Fibroblast of gingiva (primary cell): ENCODE measurements at places on chromosomes 6 and 20.

- no peak for DNase-seq
Observed at GRCh38 chr6:90139272-90139817, 157.3 kb downstream of the BACH2 start.

DNA sequence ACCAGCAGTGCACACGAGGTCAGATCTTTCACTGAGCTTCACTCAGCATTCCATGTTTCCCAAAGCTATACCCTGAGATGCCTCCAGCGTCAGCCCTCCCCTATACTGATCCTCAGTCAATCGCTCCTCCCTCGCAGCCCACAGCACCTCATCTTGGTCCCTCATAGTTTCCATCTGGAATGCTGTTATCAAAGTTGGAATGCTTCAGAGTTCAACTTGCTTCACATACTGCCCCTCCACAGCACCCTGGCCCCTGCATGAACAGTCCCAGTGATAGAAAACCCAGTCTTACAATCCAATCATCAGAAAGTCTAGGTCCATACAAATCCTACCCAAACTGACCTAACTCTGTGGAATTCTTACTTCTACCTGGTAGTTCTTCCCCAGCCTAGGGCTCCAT is 20.0 kb downstream of the SPAG4 start:
- no peak for DNase-seq

DNA sequence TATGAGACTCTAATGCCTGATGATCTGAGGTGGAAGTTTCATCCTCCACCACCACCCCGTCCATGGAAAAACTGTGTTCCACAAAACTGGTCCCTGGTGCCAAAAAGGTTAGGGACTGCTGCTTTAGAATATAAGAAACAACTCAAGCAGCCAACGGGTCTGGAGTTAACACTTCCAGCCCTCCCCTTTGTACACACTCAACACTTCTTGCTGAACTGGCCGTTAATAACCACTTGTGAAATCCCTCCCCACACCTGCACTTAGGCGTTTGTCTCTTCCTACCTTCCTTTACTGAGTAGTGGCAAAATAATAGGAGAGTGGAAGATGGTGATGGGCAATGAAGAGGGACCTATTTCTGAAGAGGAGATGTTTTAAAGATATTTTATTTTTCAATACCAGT is 10.5 kb downstream of the SAYSD1 start:
- no peak for DNase-seq

DNA sequence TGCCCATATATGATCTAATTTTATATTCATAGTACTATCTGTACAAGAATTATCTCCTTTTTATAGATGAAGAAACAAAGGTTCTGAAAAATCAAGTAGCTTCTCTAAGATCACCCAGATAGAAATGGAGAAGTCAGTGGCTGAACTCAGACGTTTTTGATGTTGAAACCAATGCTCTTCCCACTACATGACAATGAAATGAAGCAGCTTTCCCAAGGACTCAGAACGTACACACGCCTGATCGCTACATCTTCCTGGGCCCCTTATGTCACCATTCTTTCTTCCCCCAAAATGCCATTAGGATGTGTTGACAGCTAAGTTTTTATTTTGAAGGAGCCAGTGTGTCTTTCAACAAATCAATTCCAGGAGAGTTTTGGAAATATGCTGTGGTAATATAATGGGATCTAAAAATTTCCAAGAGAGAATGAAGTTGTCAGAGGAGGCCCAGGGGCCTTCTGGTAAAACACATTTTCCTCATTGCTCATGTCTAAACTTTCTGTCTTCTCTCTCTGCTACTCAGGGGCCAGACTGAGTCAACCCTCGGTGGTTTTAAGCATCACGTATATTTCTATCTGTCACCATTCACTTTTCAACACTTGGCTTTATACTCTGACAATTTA is 98.1 kb upstream of the COL21A1 start:
- no peak for DNase-seq

GRCh38 chr6:38209371-38210260 is 390.1 kb downstream of the ZFAND3 start:
- no peak for DNase-seq

GRCh38 chr6:123587838-123588545 is 48.8 kb downstream of the TRDN start:
- DNase-seq: no peak

DNA sequence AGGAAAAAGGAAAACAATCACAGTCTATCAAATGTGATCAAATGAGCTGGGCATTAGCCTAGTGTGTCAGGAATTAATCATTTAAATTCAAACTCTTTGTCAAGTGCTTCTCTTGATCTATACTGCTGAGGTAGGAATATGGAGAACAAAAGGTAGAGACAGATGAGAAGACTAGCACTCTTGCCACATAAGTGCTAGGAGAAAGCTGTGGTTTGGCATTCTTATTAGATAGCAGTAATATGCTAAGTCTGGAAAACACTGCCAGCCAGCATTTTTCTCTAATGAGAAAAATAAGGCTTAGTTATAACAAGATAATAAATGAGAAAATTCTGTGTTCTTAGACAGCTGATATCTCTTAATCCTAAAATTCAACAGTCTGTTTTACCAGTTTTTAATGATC is 38.9 kb downstream of the ORC3 start:
- peak; percentile 68 for DNase-seq

- DNase-seq: no peak
Observed at GRCh38 chr20:33277471-33278441, 5.3 kb upstream of the BPIFB1 start.

DNA sequence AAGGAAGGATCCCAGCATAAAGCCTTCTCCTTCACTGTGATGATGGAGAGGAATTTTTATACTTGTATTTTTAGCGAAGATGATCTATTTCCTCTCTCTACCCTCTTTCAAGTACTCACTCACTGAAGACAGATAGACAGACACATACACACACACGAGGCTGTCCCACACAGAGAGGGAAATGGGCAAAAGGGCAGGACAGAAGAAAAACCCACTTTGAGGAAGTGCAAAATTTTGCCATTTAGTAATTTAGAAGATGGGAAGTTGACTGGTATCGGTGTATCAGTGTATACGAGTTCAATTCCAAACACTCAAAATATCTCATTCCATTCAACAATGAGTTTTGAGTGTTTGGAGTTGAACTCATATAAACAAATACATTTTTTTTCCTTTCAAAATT is 30.9 kb downstream of the HEBP2 start:
- no peak for DNase-seq
